ENCODE measurements at places on chromosomes 4 and X.

- no peak for DNase-seq
Measured at GRCh38 chrX:39115166-39115565, 313.9 kb downstream of the MID1IP1 start.

- no peak for DNase-seq
Measured at GRCh38 chrX:120672841-120673530, 43.1 kb upstream of the C1GALT1C1 start.

GRCh38 chrX:25154168-25154567 lies 138.4 kb upstream of the ARX start:
- DNase-seq: no peak

- DNase-seq: no peak
Measured at GRCh38 chr4:55468724-55469123, 73.0 kb downstream of the TMEM165 start.

GRCh38 chr4:22122062-22122461 lies 173.5 kb upstream of the KCNIP4 start:
- no peak for DNase-seq

GRCh38 chr4:115575851-115576250 lies 462.4 kb upstream of the NDST4 start:
- no peak for DNase-seq

- no peak for DNase-seq
Measured at GRCh38 chrX:70456256-70456655, 11.6 kb downstream of the DLG3 start.

- no peak for DNase-seq
Measured at GRCh38 chr4:161651586-161651985, 512.2 kb downstream of the FSTL5 start.

DNA sequence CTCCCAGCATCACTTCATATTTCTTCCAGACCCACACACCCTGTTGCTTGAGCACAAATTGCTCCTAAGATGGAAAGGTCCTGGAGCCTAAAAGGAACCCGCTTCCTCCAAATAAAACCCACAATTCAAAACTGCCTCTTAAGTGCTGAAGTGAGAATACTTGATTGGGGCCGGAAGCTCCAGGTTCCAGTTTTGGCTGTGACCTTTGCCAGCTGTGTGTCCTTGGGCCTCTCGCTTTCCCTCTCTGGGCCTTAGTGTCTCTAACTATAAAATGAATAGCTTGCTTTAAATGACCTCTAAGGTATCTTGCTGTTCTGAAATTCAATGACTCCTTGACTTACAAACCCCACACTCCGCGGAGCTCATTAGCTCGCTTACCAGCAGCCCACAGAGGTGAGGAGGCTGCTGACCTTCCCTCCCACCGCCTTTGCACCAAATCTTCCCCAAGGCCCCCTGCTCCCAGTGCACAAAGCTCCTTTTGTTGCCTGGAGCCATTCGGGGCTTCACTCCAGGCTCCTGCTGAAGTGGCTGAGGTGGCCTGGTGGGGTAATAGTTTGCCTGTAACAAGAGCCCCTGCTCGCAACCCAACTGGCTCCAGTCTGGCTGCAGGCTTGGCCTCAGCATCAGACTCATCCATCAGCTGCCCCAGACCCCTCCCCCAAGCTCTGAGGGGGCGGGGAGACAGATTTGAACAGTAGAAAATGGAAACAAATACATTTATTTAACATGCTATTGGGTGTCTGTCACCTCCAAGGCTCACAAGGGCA lies 21.8 kb downstream of the STARD8 start:
- DNase-seq: no peak

GRCh38 chrX:13520351-13520750 lies 49.0 kb upstream of the EGFL6 start:
- DNase-seq: no peak

- no peak for DNase-seq
Measured at GRCh38 chrX:38798956-38799355, 2.3 kb upstream of the MID1IP1 start.

- DNase-seq: no peak
Measured at GRCh38 chr4:17098996-17099395, 200.6 kb upstream of the LDB2 start.

DNA sequence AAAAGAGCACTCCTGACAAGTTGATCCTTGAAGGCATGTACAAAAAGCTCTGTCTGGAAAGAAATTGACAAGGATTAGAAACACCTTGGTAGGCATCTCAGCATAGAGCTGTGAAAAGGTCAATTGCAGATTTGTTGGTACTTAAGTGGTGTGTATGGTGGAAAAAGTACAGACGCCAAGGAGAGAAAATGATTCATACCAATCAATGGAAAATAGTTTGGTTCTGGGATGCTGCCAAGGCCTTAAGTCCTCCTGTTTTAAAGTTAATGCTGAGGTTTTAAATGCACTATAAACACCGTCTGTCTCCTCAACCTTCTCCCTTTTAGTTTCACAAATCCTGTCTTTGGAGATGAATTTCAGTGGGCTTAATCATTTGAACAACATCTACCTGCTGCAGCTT lies 524.1 kb downstream of the IL15 start:
- DNase-seq: no peak

- DNase-seq: no peak
Measured at GRCh38 chr4:122762520-122762919, 30.0 kb downstream of the BBS12 start.

- DNase-seq: no peak
Measured at GRCh38 chrX:54171527-54172250, 11.4 kb downstream of the FAM120C start.

DNA sequence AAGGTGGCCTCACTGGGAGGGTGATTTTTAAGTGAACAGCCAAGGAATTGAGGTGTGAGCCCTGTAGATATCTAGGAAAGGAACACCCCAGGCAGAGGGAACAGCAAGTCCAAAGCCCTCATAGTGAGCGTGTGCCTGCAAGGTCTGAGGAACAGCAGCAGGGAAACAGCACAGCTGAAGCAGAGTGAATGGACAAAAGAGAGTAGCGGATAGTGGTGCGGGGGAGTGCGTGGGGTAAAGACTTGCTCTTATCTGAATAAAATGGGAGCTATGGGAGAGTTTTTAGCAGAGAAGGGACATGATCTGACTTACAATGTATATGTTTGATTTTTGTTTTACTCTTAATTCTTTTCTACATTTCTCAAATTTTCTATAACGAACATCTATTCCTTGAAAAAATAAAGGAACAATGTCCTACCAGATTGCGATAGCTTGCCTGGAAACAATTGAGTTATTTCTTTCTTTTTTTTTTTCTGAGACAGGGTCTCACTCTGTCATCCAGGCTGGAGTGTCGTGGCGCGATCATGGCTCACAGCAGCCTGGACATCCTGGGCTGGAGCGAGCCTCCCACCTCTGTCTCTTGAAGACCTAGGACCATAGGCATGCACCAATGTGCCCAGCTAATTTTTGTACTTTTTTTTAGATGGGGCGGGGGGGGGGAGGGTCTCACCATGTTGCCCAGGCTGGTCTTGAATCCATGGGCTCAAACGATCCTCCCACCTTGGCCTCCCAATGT lies 19.5 kb upstream of the HADH start:
- DNase-seq: no peak

GRCh38 chr4:41819621-41820020 lies 71.1 kb upstream of the PHOX2B start:
- no peak for DNase-seq

GRCh38 chr4:41611881-41612871 lies 74.2 kb downstream of the LIMCH1 start:
- DNase-seq: no peak

GRCh38 chrX:1274786-1275185 lies 6.2 kb downstream of the CSF2RA start:
- DNase-seq: no peak

- no peak for DNase-seq
Measured at GRCh38 chr4:20351360-20352162, 99.9 kb downstream of the SLIT2 start.

DNA sequence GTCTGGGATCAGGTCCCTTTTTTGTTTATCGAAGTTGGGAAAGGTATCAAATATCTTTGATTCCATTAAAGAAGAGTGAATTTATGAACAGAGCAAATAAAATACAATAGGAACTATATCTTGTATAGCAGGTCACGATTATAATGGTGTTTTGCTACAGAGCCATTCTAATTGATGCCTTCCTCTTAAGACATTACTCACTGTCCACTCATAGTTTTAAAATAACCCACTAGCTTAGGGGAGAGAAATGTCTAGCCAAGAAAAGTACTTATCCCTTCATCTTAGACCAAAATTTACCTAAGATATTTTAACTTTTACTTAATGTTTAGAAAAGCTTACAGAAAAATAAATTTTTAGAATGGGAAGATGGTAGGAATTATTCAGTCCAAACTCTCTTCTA lies 112.0 kb upstream of the PABPC4L start:
- no peak for DNase-seq

GRCh38 chr4:3854661-3855060 lies 88.5 kb downstream of the ADRA2C start:
- no peak for DNase-seq

GRCh38 chr4:144873226-144873990 lies 224.6 kb downstream of the ANAPC10 start:
- DNase-seq: no peak

- no peak for DNase-seq
Measured at GRCh38 chrX:153900831-153901752, 3.4 kb upstream of the AVPR2 start.

GRCh38 chrX:19358521-19358920 lies 14.8 kb downstream of the PDHA1 start:
- DNase-seq: no peak

GRCh38 chr4:99665983-99666382 lies 8.4 kb upstream of the C4orf54 start:
- no peak for DNase-seq

Measured in left forelimb (tissue), 1 donor.